ENCODE measurements at places on chromosomes 11 and 22. TPM values are rescaled to one million over a fixed set of nuclear protein-coding genes. Genes with fewer than 3 reads are reported as not detected.

The LRRN4CL gene
- 62.0 TPM for total RNA-seq

The P2RY6 gene
- total RNA-seq: not detected

The DMC1 gene
- total RNA-seq: 1.3 TPM

The PEX16 gene
- 14.6 TPM for total RNA-seq

The RIBC2 gene
- 5.7 TPM for total RNA-seq

The UBASH3B gene
- 3.5 TPM for total RNA-seq

The CREB3L1 gene
- 37.5 TPM for total RNA-seq

Data from fibroblast of the aortic adventitia (primary cell).